ENCODE measurements at places on chromosomes 1 and 21.

DNA sequence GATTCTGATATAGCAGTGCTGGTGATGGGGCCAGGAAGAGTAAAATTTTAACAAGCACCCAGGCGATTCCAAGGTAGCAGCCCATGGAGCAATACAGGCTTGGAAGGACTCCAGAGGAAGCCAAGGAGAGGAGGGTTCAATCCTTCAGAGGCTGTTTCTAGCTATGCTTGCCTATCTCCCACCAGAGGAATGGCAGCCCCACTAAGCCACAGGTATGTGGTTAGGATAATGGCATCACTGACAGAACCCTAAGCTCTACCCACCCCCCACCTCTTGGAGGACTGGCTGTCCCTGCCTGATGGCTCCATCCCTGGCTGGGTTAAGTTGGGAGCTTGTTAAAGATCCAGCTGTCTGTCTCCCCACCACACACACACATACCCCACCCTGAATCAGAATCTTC lies 19.3 kb upstream of the PTAFR start:
- no peak for DNase-seq

- DNase-seq, result peak; percentile 69
Observed at GRCh38 chr1:164660412-164660772, 101.4 kb downstream of the PBX1 start.

- DNase-seq, result no peak
Observed at GRCh38 chr1:210043058-210043457, 105.0 kb downstream of the SYT14 start.

GRCh38 chr1:5522531-5523145 lies 469.6 kb downstream of the NPHP4 start:
- DNase-seq, result no peak

GRCh38 chr1:159338018-159338417 lies 35.9 kb downstream of the FCER1A start:
- DNase-seq, result no peak

DNA sequence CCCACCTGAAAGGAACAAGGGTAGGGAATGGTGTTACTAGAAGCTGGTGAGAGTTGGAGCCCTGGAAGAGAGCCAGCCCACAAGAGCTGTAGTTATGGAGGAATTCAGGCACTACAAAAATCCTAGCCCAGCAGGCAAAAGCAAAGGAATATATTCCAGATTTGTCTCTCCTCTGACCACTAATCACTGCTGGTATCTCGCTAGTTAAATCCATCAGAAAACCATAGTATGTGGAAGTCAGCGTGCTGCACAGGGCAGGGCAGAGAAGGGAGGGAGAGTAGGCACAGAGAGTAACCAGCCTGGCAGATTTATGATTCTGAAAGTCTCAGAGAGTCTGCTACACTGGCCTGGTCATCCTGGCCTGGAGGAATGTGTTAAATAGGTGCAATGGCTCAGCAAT lies 88.6 kb downstream of the SELENOF start:
- no peak for DNase-seq

GRCh38 chr1:231879296-231879695 lies 252.7 kb downstream of the DISC1 start:
- no peak for DNase-seq

DNA sequence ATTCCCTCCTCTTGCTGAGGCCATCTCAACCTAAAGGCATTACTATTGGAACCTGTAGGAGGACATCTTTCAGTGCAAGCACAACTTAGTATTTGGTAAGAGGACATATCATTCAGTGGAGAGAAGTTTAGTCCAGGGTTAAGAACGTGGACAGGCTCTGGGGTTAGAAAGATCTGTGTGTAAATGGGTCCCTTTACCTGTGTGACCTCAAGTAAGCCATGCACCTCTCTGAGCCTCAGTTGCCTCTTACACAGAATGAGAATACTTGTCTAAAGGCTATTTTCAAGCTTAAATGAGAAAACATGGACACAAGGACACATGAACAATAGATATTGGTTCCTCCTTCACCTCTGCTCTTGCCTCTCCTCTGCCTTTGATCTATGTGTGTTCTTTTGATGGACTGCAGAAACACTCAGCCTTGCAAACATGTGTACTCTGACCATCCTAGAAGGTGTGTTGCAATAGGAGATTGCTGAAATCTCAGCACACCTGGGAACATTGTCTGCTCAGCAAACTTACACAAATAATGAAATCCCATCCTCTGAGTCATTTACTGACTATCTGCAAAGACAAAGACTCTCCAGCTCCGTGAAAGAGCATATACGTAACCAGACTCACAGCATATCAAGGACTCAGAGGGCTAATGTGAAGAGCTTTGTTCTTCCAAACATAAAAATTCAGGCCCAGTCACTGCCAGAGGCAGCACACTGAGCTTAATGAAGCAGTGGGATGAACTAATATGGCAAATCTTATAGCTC lies 143.8 kb downstream of the DAB1 start:
- DNase-seq, result no peak

- DNase-seq, result no peak
Observed at GRCh38 chr1:22906968-22907367, 65.7 kb downstream of the LACTBL1 start.

- DNase-seq, result no peak
Observed at GRCh38 chr1:206080026-206080820, 27.2 kb downstream of the RHEX start.

- no peak for DNase-seq
Observed at GRCh38 chr1:244053831-244054230, 2.7 kb downstream of the ZBTB18 start.

GRCh38 chr1:234869182-234870019 lies 259.2 kb downstream of the TOMM20 start:
- no peak for DNase-seq

DNA sequence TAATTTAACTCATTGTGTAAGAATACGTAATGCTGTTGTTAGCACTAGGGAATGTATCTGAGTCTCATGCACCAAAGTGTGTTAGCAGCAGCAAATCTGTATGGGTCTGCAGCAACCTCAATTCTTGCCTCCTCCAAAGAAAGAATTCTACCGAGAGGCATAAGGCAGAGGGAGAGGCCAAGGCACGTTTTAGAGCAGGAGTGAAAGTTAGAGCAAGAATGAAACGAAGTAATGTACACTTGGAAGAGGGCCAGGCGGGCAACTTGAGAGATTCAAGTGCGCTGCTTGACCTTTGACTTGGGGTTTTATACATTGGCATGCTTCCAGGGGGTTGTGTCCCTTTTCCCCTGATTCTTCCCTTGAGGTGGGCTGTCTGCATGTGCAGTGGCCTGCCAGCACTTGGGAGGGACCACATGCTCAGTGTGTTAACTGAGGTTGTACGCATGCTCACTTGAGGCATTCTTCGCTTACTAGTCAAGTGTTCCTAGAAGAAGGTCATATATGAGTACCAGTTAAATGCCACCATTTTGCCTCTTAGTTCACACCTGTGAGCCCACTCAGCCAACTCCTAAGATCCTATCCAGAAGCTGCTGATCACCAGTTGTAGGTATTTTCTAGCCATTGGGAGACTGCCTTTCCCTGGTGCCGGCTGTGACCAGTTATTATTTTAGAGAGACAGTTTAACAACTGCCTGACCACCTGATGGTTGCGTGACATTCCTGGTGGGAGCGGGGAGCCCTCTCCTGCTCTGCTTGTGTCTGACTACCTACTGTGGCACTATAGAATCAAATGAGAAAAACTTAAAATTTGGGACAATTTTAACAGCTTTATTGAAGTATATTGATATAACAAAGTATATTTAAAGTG lies 2.7 kb upstream of the CNN3 start:
- DNase-seq, result no peak

DNA sequence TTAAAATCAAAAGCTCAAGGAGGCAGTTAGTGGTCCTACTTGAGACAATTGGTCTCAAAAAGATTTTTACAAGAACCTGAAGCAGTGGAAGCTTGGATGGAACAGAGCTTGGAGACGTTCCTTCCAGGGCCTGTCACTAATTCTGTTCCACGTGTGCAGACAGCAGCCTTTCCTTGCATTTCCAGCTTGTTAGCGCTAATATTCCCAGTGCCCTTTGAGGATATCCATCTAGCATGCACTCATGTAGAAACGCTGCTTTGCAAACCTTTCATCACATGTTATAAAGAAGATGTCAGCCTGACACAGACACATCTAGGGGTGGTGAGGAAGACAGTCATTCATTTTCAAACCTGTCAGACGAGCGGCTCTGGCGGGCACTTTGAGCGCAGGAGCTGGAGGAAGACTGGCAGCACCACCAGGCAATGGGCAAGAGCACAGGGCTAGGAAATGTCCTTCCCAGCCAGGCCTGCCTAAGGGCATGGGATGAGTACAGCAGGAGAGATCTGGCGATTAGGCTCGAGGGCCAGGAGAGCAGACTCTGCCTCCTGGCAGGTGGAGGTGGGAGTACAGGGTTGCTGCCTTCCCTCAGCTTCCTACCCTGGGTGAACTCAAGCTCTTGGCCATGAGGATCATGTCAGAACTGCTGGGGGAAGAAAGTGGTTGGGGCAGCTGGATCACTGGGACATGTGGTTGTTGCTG lies 55.5 kb downstream of the CASQ2 start:
- DNase-seq, result no peak

DNA sequence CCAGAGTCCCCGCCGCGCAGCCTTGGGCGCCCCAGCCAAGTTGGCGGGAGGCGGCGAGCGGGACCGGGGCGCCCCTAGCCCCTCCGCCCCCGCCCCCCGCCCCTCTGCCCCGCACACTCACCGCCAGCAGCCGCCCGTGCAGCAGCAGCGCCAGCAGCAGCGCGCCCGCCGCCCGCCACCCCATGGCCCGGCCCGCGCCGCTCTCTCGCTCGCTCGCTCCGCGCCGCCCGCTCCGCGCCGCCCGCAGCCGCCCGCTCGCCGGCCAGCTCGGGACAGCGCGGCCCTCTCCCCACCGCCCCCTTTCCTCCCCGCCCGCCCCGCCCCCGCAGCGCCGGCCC lies at the start of gene HSPG2:
TSS of gene HSPG2 (minus strand) at position 277 of the 338 bp plus-strand sequence. CDS start at position 184, 93 bp downstream.
- DNase-seq, result peak; percentile 65

GRCh38 chr1:155073377-155074242 lies 5.0 kb upstream of the EFNA3 start:
- no peak for DNase-seq

GRCh38 chr1:228753786-228754360 lies 18.6 kb downstream of the RHOU start:
- DNase-seq, result no peak

GRCh38 chr21:45989355-45990048 lies 7.9 kb downstream of the COL6A1 start:
- DNase-seq, result no peak

- DNase-seq, result no peak
Observed at GRCh38 chr1:1670866-1671265, 12.1 kb upstream of the CDK11B start.

GRCh38 chr1:66585002-66585401 lies 51.0 kb downstream of the SGIP1 start:
- no peak for DNase-seq

GRCh38 chr1:63902844-63903589 lies 129.2 kb downstream of the ROR1 start:
- peak; percentile 39 for DNase-seq

DNA sequence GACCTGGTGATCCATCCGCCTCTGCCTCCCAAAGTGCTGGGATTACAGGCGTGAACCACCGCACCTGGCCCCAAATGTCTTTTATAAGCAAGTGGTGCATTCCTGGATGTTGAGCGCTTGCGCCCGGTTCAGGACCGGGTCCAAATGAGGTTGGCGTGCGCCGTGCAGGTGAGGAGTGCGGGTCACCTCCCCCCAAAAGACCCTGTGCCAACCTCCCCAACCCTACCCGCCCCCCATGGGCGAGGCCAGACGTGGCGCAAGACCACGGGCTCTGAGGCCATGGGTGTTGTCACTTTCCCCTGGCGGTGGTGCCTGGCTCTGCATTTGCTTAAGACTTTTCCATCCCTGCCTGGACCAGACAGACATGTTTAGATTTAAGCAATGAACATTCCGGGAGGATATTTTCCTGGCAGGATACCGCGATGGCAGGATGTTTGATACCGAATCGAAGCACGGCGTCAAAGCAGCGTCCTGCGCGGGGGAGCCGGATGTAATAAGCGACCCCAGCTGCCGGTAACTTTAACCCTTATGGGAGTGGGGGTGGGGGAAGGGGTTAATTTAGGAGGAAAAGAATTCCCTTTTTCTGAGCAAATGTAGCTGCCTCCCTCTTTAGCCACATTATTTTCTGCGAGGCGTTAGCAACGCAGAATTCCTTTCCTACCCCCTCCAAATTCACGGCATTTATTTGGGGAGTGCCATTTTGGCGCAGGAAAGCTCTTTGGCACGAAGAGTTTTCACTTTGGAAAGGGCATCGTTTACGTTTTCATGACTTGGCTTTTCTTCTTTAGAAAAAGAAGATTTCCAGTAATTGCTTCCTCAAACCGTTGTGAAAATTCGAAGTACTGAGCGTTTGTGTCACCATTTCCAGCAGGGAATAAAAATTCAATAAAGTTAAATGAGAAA lies 27.8 kb upstream of the RNF187 start:
- DNase-seq, result peak; percentile 90
